ENCODE measurements at places on chromosomes 4 and X. TPM values are rescaled to one million over a fixed set of nuclear protein-coding genes. Genes with fewer than 3 reads are reported as not detected.

Gene DCAF4L1
- 0.24 TPM for total RNA-seq

Gene XPNPEP2
- 0.42 TPM for total RNA-seq

Gene SYNPO2
- 0.35 TPM for total RNA-seq

Gene EXOSC9
- total RNA-seq = 70.0 TPM

Gene CHRDL1
- not detected for total RNA-seq

Gene P2RY8
- total RNA-seq = 45.7 TPM

Gene HMGN5
- total RNA-seq = 3.0 TPM

Gene TMEM255A
- not detected for total RNA-seq

Gene ACE2
- 0.16 TPM for total RNA-seq

Gene MCF2
- total RNA-seq = 0.37 TPM

Gene TMEM154
- 16.8 TPM for total RNA-seq

Gene ZFP42
- not detected for total RNA-seq

Gene NPY1R
- total RNA-seq = not detected

Gene ART3
- total RNA-seq = not detected

All from activated T-cell treated with anti-CD3 and anti-CD28 coated beads, Interleukin-2, amount 50 U/mL, for 72 hours (primary cell).